ENCODE measurements at places on chromosomes 5 and 9.

DNA sequence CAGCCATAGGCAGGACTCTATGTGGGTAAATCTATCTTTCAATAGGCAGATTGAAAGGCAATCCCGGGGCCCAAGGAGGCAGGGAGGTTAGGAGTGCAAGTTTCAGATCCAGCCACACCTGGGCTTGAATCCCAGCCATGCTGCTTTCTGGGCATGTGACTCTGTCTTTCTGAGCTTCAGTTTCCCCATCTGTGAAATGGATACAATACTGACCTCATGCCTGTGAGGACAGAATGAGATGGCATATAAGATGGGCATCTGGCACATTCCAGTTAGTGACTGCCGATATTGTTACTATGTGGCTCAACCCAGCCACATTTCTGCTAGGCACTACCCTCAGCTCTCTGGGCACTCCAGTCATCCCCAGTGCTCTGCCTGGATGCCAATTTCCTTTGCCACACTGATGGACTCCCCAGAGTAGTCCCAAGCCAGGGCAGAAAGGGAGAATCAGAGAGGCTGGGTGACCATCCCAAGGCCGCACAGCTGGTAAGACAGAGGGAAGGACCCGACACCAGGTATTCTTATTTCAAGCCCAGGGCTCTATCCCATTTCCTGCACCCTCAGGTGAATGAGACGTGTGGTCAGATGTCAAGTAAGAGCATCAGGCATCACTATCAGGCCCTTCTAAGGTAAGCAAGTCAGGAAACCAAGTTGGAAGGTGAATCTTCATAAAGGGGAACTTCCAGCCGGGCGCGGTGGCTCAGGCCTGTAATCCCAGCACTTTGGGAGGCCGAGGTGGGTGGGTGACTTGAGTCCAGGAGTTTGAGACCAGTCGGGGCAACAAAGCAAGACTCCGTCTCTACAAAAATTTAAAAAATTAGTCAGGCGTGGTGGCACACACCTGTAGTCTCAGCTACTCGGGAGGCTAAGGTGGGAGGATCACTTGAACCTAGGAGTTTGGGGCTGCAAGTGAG is 38.7 kb downstream of the SH3PXD2B start:
- DNase-seq = no peak

- no peak for DNase-seq
Observed at GRCh38 chr5:138212828-138213160, 329 bp downstream of the CDC23 start.

DNA sequence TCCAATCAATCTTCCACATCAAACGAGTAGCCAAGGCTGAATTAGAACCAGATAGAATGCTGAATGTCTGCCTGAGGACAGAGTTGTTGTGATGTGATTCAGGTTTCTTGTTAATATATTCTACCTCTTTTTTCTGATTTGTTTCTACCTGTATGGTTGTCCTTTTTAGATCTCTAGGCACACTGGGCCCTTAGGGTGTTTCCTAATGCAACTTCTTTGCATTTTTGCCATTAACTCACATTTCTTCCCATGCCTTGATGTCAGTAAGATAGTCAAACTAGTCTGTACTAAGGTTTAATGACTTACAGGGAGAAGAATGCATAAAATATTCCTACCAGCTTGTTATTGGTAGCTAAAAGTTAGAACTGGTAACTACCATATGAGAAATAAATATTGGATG is 413.6 kb downstream of the CCDC171 start:
- DNase-seq = no peak

- DNase-seq = no peak
Observed at GRCh38 chr5:1421521-1422341, 23.5 kb downstream of the SLC6A3 start.

DNA sequence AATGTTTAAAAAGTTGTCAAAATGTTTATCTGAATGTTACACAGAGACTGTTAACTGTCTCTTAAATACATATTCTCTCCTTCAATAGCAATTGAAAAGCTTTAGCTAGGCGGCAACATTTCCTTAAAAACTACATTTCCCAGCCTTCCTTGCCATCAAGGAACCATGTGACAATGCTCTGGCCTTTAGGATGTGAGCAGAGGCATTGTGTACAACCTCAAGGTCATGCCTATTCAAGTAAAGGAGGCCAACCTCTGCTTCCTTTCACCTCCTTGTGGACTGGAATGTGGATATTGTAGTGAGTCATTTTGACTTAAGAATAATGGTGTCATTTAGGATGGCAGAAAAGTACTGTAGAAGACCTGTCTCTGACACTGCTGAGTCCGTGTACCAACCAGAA is 23.7 kb upstream of the MROH2B start:
- no peak for DNase-seq

GRCh38 chr9:114025196-114025753 is 52.8 kb downstream of the AMBP start:
- no peak for DNase-seq

DNA sequence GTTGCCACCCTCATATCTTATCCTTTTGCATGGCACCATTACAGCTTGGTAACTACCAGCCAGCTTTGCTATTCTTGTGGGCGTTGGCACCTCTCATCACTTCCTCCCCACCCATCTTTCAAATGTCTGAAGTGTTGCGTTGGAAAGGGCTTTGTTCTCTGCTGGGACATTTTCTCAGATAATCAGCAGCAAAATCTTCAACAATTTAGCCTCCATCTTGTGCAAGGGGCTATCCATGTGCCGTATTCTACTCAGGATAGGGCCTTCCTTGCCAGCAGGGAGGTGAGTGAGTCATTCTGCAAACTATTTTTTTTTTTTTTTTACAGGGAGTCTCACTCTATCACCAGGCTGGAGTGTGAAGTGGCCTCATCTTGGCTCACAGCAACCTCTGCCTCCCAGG is 62.1 kb upstream of the NUDT12 start:
- DNase-seq = no peak

DNA sequence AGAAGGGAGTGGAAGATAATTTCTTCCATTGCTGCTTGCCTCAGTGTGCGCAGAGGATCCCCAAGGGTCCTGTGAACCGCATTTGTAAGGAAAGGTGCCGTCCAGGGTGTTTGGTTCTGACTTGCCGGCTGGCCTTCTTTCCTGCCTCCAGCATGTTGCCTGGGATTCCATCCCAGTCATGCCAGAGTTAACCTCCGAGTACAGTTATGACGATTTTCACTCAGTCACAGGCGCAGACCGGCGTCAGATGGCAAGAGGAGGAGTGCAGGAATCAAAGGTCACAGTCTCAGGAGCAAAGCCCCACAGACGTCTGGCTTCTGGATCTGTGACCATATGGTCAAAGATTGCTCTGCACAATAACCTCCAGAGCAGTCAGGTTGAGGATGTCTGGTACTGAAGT is 5.9 kb upstream of the GADD45G start:
- DNase-seq = no peak

DNA sequence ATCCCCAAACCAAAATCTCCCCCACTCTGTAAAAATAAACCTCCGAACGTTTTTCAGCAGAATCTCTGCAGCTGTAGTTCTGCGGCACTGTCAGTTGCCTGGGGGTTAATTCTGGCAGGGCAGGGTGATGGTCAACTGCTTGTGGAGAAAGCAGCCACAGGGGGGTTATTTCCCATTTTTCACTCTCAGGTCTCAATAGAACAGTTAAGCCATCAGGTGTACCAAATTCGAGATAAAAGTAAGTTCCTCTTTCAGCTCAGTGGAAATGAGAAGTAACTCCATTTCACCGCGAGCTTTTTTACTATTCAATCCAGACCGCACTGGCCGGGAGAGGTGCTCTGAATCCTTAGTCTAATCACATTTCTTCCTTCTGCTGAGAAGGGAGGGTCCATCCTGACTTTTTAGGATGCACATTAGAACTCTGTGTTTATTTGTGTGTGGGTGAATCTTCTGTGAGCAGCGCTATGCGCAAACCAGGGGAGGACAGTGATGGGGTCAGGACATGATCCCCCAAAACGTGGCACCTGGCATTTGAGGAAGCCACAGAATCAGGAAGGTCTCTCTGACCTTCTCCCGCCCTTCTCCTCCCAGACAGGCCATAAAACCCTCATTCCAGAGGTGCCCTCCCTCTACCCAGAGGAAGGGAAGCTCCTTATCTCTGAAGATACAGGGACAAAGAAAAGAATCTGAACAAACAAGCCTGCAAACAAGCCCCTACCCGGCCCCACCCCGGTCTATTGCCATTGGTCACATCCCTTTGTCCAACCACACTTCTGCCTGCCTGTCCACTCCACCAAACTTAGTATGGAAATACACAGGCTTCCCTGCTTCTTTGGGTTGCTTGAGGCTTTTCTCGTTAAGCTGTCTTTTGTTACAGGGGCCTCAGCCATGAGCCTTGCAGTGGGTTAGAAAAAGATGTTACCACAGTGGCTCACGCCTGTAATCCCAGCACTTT is 229.0 kb downstream of the ROR2 start:
- DNase-seq = no peak

DNA sequence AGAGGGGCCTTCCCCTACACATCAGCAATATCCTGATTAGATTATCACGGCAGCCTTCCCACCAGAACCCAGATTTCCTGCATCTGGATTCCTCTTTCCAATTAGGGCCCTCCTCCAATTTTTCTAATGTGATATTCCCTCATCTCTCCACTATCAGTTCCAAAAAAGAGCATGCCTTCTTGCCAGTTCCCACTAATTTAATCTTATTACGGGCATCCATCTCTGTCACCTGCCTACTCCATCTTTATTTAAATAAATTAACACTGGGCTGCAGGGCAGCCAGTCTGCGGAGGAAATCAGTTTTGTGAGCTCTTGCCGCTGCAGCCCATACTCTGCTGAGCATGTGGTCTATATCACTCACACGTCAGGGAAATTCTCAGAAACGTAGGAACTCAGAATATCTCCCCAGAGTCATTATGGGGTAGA is 16.6 kb upstream of the FBP2 start:
- no peak for DNase-seq

GRCh38 chr5:180251141-180251540 is 40.7 kb downstream of the MAPK9 start:
- no peak for DNase-seq

DNA sequence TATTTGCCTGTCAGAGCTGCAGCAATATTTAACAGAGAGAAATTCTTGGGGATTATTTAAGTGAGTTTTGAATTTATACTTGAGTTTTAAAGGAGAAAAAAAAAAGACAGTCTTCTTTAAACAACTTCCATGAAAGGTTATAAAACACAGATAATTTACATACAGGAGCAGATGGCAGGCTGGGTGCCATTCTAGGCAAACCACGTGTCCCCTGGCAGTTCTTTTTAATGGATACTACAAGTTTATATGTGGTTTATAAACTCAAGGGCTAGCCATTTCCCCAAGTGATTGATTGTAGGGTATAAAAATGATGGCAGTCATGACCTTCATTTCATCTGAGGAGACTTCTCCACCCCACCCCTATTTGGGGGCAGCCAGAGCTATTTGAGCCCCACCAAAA is 166.6 kb downstream of the FSTL4 start:
- no peak for DNase-seq

GRCh38 chr5:38249301-38249700 is 9.1 kb upstream of the EGFLAM start:
- no peak for DNase-seq

- no peak for DNase-seq
Observed at GRCh38 chr9:131276891-131277286, 579 bp upstream of the FAM78A start.

DNA sequence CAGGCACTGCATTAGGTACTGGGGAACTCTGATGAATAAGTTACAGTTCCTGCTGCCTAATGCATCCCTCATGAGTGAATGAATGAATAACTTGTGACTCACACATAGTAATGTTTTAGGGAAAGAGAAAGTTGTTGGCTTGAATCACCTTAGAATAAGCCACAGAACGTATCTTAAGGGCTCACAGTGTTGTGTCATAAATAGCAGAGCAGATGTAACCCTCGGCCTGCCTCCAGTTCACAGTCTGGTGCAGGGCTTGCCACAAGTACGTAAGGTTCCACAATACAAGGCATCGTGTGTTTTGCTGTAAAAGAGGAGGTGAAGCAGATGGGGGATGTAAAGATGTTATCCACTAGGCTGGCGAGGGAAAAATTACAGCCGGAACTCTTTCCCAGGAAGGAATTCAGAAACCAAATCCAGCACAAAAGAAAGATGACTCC is 218.7 kb downstream of the TRPM3 start:
- DNase-seq = no peak

- peak; percentile 43 for DNase-seq
Observed at GRCh38 chr9:36401164-36401740, 1.2 kb upstream of the RNF38 start.

GRCh38 chr5:21895766-21896350 is 957.3 kb downstream of the CDH12 start:
- DNase-seq = no peak

- no peak for DNase-seq
Observed at GRCh38 chr9:19026375-19026774, 6.6 kb downstream of the SAXO1 start.

- no peak for DNase-seq
Observed at GRCh38 chr9:135905380-135906258, 1.7 kb downstream of the CAMSAP1 start.

DNA sequence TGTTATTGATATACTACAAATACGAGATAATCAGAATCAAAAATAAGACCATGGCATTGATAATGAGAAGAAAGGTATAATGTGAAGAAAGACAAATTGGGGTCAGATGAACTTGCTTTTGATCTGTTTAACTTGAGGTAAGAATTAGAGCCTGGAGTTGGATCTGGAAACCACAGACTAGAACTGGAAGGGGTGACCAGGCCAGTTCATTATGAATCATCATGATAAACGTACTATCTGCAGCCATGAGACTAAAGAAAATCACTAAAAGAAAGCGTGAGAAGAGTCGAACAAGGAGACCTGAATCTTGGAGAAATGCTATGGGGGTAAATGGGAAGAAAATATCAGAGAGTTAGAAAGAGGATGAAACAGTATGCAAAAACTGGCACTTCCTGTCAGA is 967.5 kb downstream of the NR2F1-AS1 start:
- DNase-seq = no peak

- no peak for DNase-seq
Observed at GRCh38 chr9:91162784-91163443, 198.8 kb downstream of the AUH start.

- no peak for DNase-seq
Observed at GRCh38 chr9:108544866-108545265, 310.9 kb downstream of the ACTL7B start.

GRCh38 chr9:89899573-89899972 is 294.8 kb downstream of the GADD45G start:
- no peak for DNase-seq

GRCh38 chr9:7153134-7153533 is 395.4 kb downstream of the KDM4C start:
- DNase-seq = no peak

GRCh38 chr5:107893642-107894041 is 222.9 kb upstream of the EFNA5 start:
- no peak for DNase-seq
